ENCODE measurements at places on chromosomes 11 and 22.

DNA sequence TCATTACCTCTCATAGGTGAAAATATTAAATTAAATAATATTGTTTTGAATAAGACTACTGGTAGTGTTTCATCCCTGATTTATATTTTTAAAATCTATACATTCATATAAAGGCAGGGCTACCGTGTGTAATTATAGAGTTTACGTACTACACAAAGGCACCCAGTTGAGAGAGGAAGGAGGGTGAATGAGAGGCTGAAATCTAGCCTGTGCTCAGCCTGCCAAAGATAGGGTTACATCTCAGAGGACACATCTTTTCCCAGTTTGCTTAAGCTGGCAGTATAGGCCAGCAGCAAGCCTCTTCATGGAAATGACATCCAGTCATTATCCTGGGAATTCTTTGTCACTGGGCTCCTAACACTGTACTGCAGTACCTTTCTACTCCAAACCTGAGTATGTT, 7.5 kb upstream of the B3GNT6 start:
- DNase-seq: no peak

DNA sequence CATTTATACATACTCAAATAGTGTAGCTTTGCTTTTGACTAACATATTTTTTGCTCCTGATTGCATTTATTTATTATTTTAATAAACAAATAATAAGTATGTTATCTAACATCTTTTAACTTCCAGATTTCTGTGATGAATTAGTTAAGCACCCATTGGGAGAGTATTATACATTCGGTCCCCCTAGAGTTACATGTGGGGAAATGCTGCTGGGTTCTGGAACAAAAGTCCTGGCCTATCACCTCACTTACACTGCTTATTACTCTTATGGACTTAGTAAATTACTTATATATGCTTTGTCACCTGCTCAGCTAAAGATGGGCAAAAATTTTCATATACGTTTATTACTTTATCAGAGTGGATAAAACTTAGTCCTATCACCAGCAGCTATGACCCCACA, 1163.0 kb downstream of the FAM181B start:
- no peak for DNase-seq

GRCh38 chr11:93807980-93808379, 23.9 kb downstream of the MED17 start:
- DNase-seq: no peak

DNA sequence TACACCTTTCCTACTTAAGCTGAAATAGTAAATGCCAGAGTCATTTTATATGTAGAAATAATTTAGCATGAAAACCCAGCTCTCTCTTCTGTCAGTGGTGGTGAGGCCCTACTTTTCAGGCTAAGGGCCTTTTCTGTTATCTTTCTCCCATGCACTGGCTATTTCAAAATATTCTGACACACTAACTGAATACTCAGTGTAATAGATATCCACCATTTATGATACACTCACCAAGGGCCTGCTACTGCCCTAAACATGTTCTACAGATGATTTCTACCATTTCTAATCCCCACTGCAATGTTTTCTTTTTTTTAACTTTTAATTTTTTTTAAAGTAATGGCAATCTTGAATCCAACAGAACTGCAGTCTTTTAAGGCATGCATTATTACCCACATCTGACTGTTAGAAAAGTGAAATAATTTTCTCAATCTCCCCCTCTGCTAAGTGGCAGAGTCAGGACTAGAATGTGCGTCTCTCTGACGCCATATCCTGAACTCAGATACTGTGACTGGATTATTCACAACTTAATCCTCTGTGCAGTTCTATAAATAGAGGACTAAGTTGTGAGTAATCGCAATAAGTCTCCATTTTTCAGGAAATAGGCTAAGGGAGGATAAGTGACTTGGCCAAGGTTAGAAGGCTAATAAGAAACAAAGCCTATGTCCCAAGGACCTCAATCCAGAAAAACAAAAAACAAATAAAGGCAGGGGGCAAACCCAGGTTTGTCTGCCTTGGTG, 44.0 kb downstream of the GRAMD1B start:
- DNase-seq: peak; percentile 20

DNA sequence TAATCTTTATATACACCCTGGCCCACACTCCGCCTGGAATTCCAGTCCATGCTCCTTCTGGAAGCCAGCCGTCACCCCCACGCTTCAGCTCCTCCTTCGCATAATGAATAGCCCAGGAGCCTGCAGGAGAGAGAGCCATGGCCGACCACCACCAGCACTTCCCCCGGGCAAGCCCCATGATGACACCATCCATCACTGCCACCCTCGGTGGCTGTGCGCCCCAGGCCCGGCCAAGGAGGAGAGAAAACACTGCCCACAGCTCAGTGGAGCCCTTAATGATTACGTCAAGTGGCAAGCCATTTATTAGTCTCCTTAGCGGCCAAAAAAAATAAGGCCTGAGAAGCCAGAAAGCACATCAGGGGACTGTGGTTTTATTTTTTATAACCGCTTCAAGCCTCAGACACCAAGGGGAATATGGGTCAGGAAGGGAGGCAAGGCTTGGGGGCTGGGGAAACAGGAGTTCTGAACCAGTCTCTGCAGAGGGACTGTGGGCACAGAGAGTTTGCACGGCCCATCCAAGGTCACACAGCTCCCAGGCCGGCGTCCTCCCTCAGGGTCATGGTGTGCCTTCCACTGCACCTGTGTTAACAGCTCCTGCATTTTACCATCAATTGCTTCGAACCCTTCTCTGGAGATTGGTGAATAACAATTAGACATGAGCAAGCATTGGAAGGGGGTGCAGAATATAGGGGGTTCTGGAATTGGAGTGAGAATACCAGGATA, 134.3 kb downstream of the MN1 start:
- no peak for DNase-seq

GRCh38 chr22:42342426-42343120, 72.1 kb upstream of the TCF20 start:
- no peak for DNase-seq

DNA sequence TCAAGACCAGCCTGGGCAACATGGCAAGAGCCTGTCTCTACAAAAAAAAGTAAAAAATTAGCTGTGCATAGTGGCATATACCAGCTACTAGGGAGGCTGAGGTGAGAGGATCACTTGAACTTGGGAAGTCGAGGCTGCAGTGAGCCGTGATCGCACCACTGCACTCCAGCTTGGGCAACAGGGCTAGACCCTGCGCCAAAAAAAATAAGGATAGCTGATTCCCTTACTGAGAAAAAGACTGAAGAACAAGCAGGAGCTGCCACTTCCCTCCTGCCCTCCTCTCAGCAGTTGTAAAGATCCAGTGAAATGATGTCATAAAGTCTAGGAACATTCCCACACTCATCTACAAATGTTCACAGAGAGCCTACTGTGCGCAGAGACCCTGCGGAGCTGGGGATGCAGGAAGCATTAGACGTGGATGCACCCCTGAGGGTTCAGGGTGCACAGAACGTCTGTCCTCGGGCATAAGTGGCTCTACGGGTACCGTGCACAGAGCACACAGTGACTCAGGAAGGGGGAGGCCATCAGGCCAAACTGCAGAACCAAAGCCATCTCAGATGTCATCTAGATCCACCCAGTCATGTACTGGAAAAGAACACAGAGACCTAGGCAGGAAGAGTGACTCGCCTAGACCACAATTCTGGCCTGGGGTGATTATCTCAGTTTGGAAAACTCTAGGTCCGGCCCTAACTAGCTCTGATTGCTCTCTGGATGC, 11.7 kb downstream of the SEC14L2 start:
- DNase-seq: peak; percentile 74
